SJSA1 (cell line): ENCODE measurements at places on chromosomes 13 and 19.

GRCh38 chr13:49315756-49316482 lies 68.2 kb downstream of the CDADC1 start:
- DNase-seq = no peak

DNA sequence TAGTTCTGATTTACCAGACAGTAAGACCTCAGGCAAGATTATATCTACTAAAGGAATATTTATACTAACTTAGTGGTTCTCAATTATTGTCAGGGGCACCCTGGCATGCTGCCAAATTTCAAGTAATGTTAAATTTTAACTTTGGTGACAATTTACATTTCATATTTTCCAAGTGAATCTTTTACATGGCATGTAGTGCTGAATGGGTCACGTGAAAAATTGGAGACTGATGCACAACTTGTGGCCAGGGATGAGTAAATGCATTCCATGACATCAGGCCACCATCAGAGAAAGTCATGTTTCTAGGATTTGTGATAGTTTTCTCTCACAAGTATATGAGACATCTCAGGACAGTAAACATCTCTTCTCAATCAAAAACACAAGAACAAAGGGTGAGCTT lies 202.6 kb upstream of the SOX21 start:
- DNase-seq = no peak

GRCh38 chr13:84500016-84500415 lies 617.7 kb upstream of the SLITRK1 start:
- DNase-seq = no peak

GRCh38 chr13:95559100-95559499 lies 6.6 kb downstream of the CLDN10 start:
- DNase-seq = no peak

GRCh38 chr13:50800091-50800739 lies 43.3 kb downstream of the DLEU7 start:
- no peak for DNase-seq

GRCh38 chr13:107289540-107289939 lies 721.6 kb upstream of the ARGLU1 start:
- no peak for DNase-seq

DNA sequence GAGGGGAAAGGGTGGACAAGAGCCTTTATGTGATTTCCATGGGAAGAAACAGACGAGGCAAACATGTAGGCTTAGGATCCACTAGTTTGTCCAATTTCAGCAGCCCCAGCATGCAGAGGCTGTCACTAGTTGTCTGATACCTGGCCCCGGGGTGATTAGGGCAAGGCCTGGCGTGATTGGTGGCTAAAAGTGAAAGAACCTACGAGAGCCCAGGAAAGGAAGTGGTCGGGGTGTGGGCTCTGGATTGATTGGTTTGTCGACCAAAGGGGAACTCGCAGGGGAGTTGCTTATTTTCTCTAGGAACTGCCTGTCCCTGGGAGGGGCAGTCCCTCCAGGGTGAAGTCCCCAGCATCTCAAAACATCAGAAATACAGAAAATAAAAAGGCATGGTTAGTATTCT lies 64.2 kb upstream of the UQCRFS1 start:
- no peak for DNase-seq

- DNase-seq = no peak
These were observed 15.0 kb downstream of the MYO9B start for GRCh38 chr19:17090583-17090982.

DNA sequence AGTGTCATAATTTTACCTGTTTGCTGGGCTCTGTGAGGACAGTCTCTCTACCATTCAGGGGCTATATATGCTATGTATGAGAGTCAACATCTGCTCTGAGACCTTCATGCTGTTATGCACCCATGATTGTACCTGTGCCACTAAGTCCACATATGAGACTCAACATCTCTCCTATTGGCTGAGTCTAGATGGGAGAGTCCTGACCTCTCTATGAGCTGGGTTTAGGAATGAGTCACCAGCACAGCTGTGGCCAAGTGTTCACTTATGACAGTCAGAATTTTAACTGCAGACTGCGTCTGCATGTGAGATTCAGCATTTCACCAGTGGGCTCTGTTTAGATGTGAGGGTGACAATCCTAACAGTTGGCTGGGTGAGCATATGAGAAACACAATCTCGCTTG lies 49.5 kb downstream of the ZNF729 start:
- DNase-seq = peak; percentile 8

GRCh38 chr13:73300718-73301425 lies 242.1 kb downstream of the KLF5 start:
- no peak for DNase-seq

DNA sequence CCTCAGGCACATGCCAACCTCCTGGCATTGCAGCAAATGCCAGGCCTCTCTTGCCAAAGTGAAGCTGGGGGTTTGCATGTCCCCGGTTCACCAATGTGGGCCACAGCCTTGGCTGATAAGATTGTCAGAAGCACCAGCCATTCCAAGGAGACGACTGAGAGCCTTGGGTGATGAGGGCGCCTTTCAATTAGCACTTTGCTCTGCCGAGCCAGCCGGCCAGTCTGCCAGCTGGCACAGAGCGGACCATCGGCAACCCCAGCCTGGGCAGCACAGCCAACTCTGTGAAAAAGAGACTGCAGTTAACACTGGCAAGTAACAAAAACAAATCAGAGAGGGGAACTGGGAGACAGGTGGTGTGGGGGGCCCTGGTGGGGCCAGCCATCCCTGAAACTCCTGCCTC lies 67.3 kb downstream of the EFNB2 start:
- peak; percentile 35 for DNase-seq

- peak; percentile 46 for DNase-seq
These were observed 55.3 kb upstream of the TEX29 start for GRCh38 chr13:111265006-111265700.

GRCh38 chr19:2329501-2329916 lies 1.0 kb downstream of the SPPL2B start:
- DNase-seq = no peak

- DNase-seq = no peak
These were observed 1066.7 kb upstream of the ATXN8OS start for GRCh38 chr13:69040898-69041297.

DNA sequence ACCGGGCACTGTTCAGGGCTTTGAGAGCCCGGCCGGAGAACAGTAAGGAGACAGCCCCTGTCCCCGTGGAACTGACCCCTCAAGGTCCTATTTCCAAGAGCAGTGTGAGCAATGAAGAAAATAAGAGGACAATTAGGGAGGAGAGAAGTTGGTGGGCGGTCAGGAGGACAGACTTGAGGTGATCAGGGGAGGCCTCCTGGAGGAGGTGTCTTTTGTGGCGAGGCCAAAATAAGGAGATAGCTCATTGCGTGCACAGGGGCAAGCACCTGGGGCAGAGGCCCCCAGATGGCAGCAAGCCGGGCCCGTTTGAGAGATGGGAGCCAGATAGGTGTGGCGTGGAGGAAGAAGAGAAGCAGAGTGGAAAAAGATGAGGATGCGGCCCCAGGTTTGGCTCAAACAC lies 2.8 kb upstream of the LRRC4B start:
- no peak for DNase-seq

DNA sequence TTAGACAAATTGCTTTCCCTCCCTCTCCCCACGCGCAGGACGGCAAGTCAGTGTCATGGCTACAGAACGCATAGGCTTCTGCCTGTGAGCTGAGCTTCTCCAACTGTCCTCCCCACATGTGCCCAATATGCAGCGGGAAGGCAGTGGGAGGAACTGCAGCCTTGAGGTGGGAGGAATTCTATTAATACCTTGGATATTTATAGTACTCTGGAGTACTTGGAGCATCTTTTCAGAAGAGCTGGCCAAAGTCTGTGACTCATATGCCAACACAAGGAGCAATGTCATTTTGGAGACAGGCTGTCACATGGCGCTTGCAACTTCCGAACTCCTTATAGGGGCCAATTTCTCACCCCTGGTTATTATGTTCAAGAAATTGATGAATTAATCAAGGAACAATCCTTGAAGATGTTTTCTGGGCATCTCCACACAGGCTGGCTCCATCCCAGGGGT lies 245.0 kb upstream of the SERP2 start:
- DNase-seq = no peak

DNA sequence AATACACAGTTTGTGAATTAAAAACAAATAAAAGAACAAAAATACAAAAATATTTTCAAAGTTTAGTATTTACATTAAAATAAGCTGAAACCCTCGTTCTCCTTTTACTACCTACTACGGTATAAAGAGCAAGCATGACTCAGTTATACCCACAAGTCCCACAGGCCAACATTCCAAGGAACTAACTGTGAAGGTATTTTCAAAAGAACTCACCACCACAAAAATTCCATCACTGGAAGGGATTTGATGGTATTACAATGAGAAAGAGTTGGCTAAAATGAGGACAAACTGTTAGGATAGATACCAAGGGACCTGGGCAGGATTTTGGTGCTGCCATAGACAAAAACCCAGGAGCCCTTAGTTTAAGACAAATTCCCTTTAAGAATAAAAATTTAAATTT lies 122.7 kb downstream of the TBC1D4 start:
- DNase-seq = peak; percentile 84

GRCh38 chr13:64477146-64477545 lies 2753.0 kb downstream of the PCDH9 start:
- DNase-seq = no peak

- DNase-seq = no peak
These were observed 612.5 kb upstream of the PRR20A start for GRCh38 chr13:56528040-56528790.

DNA sequence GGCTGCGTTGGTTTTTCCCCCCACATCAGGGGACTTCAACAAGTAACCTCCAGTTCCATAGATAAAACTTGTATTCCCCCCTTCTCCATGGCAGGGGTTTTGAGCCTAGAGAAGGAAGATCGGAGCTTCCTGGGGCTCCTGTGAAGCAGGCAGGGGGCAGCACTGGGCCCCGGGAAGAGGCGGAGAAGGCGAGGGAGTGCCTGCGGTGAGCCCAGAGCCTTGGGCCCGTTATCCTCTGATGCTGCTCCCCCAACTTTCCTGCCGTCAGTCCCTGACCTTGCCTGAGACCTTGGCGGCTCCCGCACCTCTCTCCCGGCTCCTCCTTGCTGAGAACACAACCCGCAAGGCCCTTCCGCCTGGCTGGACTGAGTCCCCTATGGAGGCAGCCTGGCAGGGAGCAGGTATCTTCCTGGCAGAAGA lies 2.5 kb downstream of the LIPE start:
- DNase-seq = no peak

DNA sequence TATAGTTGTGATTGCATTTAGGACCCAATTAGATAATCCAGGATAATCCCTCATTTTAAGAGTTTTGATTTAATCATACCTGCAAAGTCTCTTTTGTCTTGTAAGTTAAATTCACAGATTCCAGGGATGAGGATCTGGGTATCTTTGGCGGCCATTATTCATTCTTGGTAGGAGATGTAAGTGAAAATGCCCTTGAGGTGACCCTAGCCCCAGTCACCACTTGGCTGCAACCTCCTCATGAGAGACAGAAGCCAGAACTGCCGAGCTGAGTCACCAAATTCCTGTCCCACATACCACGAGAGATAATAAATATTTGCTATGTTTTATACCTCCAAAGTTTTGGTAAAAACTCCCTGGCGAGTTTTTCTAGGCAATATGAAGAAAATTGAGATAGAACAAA lies 389.4 kb downstream of the RFC3 start:
- peak; percentile 83 for DNase-seq

DNA sequence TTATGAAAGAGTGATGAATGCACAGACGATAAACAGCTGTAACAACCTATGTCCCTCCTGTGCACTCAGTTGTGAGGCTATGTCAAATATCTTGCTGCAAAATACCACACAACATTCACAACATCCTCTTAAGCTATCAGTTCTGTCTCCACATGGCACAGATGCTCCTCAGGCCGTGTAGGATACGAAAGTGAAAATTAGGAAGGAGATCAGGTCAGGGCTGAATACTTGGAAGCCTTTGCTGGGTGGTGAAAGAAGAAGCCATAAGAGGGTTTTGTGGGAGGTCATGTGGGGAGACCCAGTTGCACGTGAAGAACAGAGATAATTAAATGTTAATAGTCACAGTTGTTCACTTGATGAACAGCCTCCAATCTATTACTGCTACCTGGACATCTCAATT lies 58.9 kb downstream of the RXFP2 start:
- no peak for DNase-seq

DNA sequence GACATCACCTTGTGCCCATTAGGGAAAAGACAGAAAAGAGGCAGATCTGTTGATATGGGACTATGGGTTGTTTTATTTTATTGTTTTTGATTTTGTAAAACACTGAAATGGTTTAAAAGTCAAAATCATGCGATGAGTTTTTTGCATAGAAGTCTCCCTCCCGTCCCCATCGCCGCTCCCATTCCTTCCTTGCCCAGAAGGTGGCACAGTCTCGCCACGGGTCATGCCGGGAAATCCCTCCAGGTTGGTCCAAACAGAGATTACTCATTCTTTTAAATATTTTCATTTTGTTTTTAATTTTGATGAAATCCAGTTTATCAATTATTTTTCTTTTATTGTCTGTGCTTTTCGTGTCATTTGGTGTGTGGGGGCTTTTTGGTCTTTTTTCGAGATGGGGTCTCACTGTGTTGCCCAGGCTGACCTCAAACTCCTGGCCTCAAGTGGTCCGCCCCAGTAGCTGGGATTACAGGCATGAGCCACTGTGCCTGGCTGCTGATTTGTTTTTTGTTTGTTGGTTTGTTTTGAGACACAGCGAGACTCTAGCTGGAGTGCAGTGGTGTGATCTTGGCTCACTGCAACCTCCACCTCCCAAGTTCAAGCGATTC lies 9.2 kb downstream of the PGPEP1 start:
- DNase-seq = peak; percentile 69

DNA sequence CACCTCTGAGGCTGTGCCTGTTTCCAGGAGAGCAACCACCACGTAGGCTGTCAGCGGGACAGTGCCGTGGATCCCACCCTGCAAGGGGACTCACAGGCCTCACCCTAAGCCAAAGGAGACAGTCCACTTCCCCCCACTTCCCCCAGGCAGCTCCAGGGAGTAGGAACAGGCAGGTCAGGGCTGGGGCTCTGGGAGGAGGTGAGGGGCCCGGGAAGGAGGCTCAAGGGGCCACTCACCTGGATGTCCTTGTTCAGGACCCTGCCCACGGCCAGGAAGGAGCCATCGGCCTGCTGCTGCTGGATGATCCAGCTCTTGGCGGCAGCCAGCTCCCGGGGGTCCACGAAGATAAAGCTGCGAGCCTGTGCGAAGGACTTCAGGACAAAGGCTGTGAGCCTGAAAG lies 25.6 kb downstream of the F2RL3 start:
- DNase-seq = no peak

- DNase-seq = no peak
These were observed 4.8 kb downstream of the KCNC3 start for GRCh38 chr19:50324331-50324730.

DNA sequence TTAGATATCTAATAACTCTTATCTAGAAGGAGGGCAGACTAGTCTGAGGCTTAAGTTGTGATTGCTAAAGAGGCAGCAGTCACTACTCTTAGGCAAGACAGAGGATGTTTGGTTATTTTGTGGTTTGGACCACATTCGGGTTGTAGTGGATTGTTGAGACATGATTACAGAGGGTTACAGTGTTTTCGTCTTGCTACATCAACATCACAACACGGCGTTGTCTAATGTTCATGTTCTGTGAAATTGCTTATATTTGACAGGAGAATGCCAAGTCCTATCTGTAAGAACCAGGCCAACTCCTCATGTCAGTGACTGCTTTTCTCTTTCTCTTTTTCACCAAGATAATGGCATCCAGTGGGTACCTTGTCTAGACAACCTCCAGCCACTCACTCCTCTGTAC lies 16.8 kb upstream of the TM9SF2 start:
- DNase-seq = peak; percentile 63

- no peak for DNase-seq
These were observed 218.9 kb upstream of the EDNRB start for GRCh38 chr13:78137404-78138142.

GRCh38 chr13:113122550-113123225 lies at the start of gene F10:
Gene F10 (plus strand): TSS chr13:113122799. CDS start chr13:113122856, 57 bp downstream.
- peak; percentile 13 for DNase-seq
